HL-60 (cell line): ENCODE measurements at places on chromosomes 4 and X.

- no peak for DNase-seq
These were observed 389.6 kb downstream of the ARHGAP24 start for GRCh38 chr4:85864259-85865205.

DNA sequence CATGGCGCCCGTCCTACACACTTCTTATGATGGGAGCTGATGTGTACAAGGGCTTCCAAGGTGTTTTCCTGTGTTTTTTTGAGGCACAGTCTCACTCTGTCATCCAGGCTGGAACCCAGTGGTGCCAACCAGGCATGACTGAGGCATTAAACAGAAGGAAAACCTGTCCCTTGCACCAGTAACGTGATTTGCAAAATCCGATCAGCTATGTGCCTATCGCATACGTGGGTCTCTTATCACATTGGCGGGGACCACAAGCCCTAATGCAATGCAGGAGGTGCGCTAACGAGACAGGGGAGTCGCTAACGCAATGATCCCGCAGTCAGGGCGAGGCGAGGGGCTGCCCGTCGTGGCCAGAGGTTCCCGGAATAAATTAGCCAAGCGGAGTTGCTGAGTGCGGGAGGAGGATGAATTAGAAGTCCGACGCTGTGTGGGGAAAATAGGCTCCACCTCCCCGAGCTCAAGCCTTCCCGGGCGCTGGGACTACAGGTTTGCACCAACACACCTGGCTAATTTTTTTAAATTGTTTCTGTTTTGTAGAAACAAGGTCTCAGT lies 162.7 kb downstream of the SHOX start:
- DNase-seq: no peak

DNA sequence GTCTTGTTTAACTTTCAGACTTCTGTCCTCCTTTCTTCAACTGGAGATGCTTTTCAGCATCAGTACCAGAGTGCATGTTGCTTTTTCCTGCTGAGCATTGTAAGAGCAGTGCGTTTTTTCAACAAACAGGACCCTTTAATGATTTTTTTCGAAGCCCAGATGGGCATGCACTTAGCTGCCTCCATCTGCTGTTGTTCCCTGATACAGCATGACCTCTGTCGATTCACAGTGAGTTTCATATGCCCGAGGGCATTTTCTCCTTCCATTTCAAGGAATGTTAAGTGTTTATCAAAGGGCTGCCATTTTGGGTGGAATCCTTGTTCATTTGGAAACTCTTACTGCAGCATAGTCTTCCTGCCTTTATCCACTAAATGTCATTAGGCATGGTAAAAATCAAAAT lies 428.6 kb downstream of the DTHD1 start:
- DNase-seq: no peak

DNA sequence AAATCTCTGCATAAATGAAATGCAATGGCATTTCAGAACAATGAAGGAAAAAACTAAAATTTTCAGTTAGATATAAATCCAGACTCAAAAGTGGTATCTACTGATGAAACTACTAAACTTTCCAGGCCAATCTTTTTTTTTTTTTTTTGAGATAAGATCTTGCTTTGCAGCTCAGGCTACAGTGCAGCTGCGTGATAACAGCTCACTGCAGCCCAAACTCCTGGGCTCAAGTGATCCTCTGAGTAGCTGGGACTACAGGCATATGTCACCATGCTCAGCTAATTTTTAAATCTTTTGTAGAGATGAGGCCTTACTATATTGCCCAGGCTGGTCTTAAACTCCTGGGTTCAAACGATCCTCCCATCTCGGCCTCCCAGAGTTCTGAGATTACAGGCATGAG lies 1228.2 kb upstream of the ADGRL3 start:
- no peak for DNase-seq

- DNase-seq: no peak
These were observed 20.8 kb upstream of the ABCG2 start for GRCh38 chr4:88179261-88179660.

DNA sequence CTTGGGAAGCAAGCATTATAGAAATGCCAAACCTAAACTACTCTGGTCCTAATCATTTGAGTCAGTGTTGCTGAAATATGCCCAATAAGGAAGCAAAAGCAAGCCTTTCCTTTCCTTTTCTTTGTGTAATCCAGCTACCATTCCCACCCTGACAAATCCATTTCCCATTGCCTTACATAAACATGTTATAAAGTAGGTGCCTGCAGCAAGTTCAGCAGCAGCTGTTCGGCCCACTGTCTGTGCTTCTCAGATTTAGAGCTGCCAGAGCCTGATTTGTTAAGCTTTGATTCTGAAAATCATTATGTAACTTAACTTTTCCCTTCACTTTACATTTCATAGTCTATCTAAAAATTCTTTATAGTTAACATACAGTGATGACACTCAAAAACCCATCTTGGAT lies 148.6 kb downstream of the EPHA5 start:
- DNase-seq: no peak
